ENCODE measurements at places on chromosomes 1 and 21.

GRCh38 chr1:151596166-151596953 lies 15.5 kb upstream of the SNX27 start:
- DNase-seq, result no peak

GRCh38 chr1:92992054-92992453 lies 30.8 kb upstream of the DIPK1A start:
- no peak for DNase-seq

- DNase-seq, result no peak
Measured at GRCh38 chr1:151701515-151701914, 15.1 kb downstream of the CELF3 start.

- no peak for DNase-seq
Measured at GRCh38 chr1:150567717-150568593, 11.5 kb downstream of the MCL1 start.

- DNase-seq, result no peak
Measured at GRCh38 chr1:82116105-82116504, 315.4 kb downstream of the ADGRL2 start.
